ENCODE measurements at places on chromosomes 12 and 14.

GRCh38 chr12:69254862-69255261 is 15.5 kb downstream of the CPSF6 start:
- DNase-seq, result no peak

- peak; percentile 22 for DNase-seq
Measured at GRCh38 chr14:63039866-63040265, 5.4 kb downstream of the KCNH5 start.

- DNase-seq, result no peak
Measured at GRCh38 chr14:20781803-20782202, 735 bp downstream of the RNASE6 start.

GRCh38 chr12:130713581-130713991 is 2.5 kb downstream of the RIMBP2 start:
- DNase-seq, result no peak
